SK-N-SH (cell line): ENCODE measurements at places on chromosomes 5 and 9.

DNA sequence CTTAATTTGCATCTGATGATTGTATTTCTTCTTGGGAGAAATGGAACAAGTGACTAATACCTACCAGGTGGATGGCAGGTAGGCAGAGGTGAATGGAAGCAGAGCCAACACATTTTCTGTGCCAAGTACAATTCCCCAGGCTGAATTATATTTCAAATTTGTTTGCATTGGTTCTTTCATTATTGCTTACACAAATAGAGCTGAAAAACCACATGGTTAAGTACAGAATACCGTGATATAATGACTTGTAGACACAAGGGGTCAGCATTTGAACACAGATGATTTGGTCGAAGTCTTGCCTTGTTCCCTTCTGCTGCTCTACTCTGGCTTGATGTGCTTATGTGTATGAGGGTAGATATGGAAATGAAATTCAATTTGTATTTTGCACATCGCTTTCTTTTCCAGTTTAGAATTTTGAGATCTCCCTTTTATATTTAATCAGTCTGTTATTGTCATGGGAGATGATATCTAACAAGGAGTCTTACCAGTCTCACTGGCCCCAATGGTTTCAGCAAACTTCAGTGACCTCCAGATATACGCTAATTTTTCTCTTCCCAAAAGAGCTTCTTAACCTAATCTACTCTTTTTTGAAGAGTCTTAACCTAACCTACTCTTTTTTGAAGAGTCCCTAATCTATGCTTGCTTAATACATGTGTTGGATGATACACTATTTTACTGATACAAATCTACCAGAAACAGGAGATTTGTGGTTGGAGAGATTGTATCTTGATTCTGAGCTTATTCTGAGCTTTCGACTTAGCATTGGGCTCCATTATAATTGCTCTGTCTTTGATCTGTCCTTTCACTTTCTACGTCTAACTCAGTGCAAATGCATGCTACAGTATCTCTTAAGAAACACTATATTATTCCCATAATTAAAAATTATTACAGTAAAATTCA is 88.1 kb downstream of the PCSK1 start:
- peak; percentile 36 for DNase-seq

GRCh38 chr9:93620041-93620506 is 43.7 kb downstream of the PHF2 start:
- no peak for DNase-seq

DNA sequence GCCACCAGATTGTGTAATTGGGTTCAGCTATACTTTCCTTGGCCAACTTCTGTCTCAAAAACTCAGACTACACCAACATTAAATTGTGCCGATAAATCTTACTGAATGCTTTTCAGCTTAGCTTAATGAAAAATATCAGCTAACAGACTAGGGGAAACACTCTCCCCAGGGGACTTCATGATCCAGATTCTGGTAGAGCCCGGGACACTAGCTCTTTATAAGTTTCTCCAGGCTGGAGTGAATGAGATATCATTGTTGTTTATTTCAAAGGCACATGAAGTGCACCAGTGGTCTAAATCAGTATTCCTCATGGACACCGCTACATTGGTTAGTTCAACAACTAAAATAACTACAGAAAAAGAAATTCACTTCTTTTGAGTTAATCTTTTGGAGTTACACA is 10.5 kb upstream of the LHFPL2 start:
- no peak for DNase-seq

- no peak for DNase-seq
Observed at GRCh38 chr5:40165789-40166728, 513.7 kb upstream of the PTGER4 start.

DNA sequence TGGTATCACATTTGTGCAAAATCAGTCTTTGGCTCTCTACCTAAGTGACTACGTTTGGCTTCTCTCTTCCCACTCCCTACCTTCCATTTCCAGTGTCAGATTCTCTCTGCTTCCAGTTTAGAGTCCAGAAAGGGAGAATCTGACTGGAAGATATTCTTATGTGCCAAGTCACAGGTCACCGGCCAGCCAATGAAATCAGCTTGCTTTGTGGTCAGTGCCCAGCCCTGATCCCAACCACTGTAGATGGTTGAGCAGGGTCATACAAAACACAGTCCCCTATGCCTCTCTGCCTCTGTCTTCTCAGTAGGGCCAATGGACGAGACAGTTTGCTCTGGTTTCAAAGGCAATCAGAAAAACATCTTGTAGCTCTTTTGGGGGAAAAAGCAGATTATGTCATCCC is 15.6 kb upstream of the EPB41L4B start:
- DNase-seq: no peak

GRCh38 chr9:7500521-7500920 is 299.1 kb downstream of the DMAC1 start:
- no peak for DNase-seq

DNA sequence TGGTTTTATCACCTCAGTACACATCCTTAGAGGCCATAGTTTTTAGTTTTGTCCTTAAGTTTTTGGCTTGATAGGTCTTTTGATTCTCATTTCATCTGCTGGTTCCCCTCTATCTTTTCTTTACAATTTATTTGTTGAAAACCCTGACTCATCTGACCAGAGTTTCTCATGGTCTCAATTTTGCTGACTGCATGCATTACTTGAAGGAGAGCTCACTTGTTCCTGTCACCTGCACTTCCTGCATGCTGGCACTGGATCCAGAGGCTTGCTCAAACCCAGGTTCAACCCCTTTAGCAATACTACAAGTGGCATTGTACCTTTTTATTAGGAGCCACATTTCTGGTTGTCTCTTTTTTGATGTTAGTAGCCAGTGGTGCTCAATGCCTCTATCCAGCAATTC is 26.7 kb downstream of the FBXO10 start:
- no peak for DNase-seq

- no peak for DNase-seq
Observed at GRCh38 chr9:86347991-86348390, 6.2 kb downstream of the TUT7 start.

DNA sequence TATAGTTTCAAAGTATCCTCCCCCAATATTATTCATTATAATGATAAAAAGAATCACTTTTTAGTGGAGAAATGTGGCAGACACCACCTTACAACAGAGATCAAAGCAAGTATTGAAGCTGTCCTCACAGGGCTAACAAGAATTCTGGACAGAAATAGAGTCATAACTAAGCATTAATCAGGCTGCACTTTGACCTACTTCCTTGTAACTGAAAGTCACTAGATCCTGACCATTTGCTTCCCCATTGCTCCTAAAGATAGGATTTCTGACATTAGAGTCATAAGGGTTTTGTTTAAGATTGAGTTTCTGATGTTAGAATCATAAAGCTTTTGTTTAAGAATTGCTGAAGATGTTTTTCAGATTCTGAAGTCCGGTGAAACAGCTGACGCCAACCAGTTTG is 159.7 kb downstream of the ATP10B start:
- no peak for DNase-seq

DNA sequence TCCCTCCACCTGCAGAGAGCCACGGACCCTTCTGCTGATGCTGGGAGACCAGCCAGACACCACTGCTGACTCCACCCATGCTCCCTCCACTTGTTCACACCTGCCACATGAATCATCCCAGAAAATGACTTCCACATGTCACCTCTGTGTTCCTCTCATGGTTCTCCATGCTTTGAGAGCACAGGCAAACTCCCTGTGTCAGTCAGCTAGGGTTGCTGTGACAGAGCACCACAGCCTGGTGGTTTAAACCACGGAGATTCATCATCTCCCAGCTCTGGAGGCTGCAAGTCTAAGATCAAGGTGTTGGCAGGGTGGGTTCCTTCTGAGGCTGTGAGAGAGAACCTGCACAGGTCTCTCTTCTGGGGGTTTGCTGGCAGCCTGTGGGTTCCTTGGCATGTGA is 381.4 kb downstream of the GADD45G start:
- DNase-seq: no peak

DNA sequence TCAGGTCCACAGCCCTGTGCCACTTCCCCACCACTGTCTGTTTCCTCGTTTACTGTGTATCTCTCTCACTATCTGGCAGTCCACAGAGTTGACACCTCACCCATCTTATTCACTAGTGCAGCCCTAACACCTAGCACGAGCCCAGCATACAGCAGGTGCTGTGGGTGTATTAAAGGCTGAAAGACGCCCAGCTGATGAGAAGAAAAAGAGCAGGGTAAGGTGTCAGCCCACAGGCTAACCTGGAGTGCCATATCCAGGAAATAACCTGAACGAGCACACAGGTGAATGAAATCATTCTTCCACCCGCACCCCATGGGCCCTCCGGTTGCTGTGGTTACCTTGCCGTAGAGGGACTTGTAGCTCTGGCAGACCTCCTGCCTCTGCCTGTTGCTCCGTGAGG is 18.6 kb downstream of the ANXA6 start:
- no peak for DNase-seq

- no peak for DNase-seq
Observed at GRCh38 chr5:118924006-118924389, 64.3 kb downstream of the DTWD2 start.

GRCh38 chr9:27355166-27355565 is 58.2 kb upstream of the EQTN start:
- no peak for DNase-seq

DNA sequence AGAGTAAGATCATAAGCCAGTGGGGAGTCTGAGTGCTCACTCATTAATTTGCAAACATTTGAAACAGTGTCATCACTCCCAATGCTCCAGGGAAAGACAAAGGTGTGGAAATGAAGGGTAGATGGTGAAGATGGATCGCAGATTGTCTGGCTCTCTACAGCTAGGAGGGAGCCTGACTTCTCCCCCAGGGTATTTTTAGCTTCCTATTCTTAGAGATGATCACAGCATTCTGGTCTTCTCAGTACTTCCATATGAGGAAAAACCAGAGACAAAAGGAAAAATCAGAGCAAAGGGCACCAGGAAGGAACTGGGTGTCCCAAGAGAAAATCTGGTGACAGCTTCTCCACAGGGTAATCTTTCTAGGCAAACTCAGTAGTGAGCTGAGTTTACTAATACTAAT is 401.9 kb upstream of the GRIA1 start:
- DNase-seq: no peak

- DNase-seq: no peak
Observed at GRCh38 chr5:41214182-41214581, 850 bp upstream of the C6 start.

- no peak for DNase-seq
Observed at GRCh38 chr9:107994648-107995047, 505.1 kb upstream of the KLF4 start.

DNA sequence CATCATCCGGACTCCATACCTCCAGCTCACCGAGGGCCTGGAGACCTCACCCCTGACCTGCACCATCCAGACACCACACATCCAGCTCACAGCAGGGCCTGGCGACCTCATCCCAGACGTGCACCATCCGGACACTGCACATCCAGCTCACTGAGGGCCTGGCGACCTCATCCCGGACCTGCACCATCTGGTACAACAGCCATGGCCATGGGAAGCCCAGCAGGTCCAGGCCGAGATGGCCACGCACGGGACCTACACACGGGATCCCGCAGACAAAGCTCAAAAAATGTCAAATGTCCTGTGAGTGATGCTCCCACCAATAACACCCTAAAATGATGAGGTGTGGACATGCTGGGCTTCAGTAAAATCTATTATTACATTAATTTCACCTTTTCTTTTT is 9.7 kb downstream of the TERT start:
- no peak for DNase-seq

GRCh38 chr9:106868565-106868964 is 5.6 kb downstream of the ZNF462 start:
- no peak for DNase-seq

DNA sequence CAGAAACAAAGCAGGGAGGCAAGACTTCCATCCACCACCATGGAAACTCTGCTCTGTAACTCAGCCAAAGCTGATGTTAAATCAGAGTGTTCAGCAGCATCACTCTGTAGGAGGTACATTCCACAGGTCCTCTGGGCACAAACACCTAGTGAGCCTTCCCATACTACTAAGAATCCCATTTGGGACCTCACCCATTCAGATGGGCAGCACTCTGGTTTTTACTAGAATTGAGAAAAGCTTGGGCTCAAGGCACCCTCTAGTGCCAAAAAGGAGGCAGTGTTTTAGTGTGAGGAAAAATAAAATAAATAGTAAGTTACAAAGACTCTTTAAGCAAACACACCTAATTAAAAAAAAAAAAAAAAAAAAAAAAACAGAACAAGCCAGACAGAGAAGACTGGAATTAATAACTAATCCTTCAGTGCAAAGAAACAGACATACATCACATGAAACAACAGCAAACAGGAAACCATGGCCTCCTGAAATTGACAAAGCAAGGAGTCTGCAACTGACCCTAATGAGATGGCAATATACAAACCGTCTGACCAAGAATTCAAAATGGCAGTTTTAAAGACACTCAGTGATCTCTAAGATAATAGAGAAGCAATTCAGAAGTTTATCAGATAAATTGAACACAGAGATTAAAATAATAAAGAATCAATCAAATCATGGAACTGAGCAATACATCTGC is 159.5 kb downstream of the GNA14 start:
- peak; percentile 21 for DNase-seq

DNA sequence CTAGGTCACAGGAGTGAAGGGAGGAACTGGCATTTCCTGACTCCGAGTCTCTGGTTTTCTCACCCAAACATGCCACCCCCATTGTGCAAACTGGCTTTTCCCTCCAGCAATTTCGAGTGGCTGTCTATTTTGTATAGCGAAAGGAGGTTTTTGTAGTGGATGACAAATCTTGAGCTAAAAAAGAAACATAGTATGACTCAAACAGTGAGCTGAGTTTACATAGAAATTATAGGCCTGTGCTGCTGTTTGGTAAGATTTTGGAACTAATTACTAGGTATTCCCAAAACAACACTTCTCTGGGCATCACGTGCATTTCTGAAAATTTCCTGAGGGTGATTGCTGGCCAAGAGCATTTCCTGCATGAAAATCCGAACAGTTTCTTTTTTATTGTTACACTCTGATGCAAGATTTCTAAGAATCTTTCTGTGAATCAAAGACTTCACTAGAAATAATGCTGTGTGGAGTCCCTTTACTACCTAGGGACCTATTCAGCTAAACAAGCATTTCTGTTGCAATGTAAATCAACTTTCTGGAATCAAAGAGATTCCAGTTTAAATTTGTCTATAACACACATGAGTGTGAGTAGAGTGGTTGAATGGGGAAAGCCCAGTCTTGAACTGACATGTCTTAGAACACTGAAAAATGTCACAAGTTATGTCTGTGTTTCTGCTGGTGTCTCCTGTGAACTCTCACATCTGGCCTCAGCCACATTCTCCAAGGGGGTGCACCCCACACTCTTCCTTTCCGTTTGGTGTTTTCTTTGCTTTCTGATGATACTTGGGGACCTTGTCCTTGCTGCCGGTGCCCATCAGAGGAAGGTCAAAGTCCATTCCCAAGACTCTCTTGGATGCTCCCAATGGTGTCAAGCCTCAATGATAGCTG is 33.3 kb upstream of the DAPK1 start:
- no peak for DNase-seq

- no peak for DNase-seq
Observed at GRCh38 chr5:80703291-80703690, 48.5 kb upstream of the DHFR start.

- no peak for DNase-seq
Observed at GRCh38 chr5:83924171-83924570, 203.5 kb upstream of the HAPLN1 start.

GRCh38 chr9:127099664-127100063 is 22.8 kb downstream of the ANGPTL2 start:
- no peak for DNase-seq
